Stimulated activated CD8-positive, alpha-beta memory T cell treated with anti-CD3 and anti-CD28 coated beads, Interleukin-4, amount 100 ng/mL, for 4 hours (primary cell): ENCODE measurements at places on chromosomes 2 and 18.

DNA sequence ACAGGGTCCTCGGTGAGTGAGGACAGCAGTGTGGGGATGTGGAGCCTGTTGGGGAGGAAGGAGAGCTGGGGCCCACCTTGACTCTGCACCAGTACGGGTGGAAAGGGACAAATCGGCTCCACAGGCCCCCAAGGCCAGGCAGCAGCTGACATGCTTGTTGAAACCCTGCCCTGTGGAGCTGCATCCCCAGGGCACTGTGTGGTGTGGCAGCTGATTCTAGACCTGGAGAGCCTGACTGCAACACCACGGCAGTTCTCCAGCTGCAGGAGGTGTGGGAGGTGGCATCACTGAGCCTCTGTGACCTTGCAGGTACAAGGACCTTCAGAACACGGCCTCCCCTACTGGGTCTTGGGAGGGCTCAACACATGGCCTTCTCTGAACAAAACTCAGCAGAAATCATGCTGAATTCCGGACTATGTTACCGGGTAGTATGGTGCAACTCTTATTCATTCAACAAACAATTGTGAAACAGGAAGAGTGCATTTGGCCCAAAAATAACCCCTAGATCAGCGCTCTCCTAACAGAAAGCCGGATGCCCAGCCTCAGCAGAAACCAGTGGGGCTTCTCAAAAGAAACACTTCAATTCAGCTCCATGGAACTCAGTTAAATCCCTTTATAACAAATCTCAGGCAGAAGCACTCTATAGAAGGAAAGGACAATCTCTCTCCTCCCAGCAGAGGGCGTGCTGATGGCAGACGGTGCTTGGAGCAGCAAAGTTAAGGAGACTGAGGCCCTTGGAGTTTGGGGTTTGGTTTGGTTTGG lies 104.4 kb upstream of the SALL3 start:
- DNase-seq = no peak

GRCh38 chr2:113133704-113134598 lies 6.6 kb downstream of the IL1RN start:
- no peak for DNase-seq

DNA sequence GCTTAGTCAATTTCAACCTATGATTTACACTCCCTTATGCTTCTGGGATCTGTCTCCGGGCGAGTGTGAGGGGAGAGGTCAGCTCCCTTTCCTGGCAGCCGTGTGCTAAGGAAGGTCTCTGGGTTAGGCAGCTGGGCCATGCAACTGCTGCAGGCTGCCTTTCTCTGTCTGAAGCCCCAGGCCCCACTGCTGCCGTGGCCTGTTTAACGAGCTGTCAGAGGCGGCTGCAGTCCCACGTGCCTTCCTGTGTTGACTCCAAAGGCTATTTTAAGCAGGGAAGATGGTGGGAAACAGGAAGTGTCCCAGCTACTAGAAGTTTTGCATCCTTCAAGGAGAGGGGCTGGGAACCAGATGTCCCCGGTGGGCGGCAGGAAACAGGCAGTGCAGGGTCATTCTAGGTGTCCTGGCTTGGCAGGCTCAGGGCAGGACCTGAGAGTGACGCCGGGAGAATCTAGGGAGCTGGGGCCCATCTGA lies 186.4 kb downstream of the TNS1 start:
- no peak for DNase-seq

DNA sequence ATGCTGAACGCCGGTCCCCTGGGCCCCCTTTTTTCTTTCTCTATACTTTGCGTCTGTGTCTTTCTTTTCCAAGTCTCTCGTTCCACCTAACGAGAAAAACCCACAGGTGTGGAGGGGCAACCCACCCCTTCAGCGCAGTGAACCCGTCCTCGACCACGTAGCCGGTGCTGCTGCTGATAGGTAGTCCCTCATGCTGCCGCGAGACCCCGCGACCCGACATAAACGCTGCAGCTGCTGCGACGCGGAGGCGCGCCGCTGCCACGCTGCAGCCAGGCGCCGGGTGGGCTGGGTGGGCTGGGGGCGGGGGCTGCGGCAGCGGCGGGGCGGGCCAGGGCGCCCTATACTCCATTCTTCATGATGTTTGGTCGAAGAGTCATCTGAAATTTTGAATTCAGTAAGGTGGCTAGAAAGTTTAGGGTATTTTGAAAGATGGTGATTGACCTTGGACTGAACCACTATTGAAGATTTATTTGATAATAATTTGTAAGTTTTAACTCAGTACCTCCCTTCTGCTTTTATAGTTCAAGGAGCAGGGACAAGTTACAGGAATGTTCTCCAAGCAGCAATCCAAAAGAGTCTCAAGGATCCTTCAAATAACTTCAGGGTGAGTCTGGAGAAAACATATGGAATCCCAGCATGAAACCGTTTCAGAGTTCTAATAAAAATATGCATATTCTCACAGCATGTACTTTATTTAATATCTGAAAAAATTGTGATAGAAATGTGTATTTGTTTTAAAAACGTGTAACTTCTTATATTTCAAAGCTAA lies 24.1 kb downstream of the CFLAR start:
- DNase-seq = no peak

DNA sequence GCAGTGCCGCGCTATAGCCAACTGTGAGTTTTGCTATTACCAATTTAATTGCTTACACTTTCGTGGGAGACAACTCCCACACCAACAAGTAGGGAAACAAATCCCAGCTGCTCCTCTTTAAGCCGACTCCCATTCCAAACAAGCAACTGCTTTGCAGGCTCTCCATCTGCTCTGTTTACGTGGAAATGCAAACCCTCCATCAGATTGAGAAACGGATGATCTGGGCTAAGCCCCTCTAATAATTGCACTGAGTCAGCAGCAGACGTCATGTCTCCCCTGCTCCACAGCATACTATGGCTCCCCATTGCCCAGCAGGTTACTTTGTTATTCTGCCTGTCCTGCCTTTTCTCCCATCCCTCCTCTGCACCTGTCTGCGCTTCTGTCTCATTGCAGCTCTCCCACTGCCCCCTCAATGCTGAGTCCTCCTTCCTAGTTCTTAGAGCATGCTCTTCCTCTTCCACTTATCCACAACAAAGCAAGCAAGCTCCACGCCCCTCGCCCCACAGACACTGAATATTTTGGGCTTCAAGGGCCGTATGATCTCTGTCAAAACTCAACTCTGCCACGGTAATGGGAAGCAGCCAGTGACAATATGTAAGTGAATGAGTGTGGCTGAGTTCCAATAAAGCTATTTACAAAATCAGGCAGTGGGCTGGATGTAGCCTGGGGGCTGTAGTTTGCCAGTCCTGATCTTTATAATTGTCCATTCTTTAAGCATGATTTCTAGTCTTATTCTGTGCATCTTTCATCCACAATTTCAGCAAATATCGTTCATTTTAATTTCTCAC lies 39.5 kb upstream of the ARL4C start:
- no peak for DNase-seq

- DNase-seq = no peak
These were observed 7.1 kb upstream of the CERS6 start for GRCh38 chr2:168448980-168449379.

GRCh38 chr2:160952464-160953254 lies 207.6 kb upstream of the TANK start:
- no peak for DNase-seq
